ENCODE measurements at places on chromosomes 5 and 9. TPM values are rescaled to one million over a fixed set of nuclear protein-coding genes. Genes with fewer than 3 reads are reported as not detected.

GRCh38 chr5:24623031-24623430 lies 21.7 kb downstream of the CDH10 start:
- no peak for DNase-seq

DNA sequence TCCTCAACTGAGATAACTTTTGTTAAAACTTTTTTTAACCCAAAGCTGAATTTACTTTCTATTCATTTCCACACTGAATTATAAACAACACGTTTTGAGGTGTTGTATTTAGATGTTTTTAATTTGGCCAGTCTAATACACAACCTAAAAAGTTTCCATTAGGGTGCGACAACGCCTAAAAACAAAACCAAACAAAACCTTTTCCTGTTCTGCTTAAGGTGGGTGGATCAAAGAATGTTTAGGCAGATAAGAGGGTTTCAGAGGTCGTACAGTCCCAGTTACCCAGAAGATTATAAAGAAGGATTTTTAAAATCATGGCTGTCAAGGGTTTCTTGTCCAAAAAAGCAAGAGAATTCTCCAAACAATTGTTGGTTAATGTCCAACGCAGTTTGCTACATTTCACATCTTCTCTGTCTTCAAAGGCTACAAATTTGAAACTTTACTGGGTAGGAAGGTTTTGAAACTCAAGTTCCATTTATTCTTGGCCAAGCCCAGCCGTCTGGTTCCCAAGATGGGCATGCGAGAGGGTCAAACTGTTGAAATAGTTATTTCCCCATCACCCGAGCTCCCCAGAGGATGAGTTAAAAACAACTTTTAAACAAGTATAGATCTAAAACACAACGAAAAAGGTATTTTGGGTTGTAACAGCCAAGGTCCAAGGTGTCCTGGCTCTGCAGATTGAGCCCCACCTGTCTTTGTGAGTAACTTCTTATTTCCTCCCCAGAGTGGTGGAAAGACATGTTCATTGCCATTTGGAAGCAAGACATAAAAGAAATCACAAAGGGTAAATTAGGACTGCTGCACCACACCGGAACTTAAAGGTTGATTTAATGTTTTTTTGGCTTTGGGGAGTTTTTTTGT lies 122.8 kb upstream of the MAP3K1 start:
- DNase-seq: peak; percentile 16

- peak; percentile 41 for DNase-seq
Observed at GRCh38 chr5:154179846-154180710, 10.5 kb upstream of the GALNT10 start.

- DNase-seq: no peak
Observed at GRCh38 chr5:62260513-62260912, 45.5 kb upstream of the KIF2A start.

GRCh38 chr5:146254223-146254622 lies 50.8 kb downstream of the RBM27 start:
- no peak for DNase-seq

DNA sequence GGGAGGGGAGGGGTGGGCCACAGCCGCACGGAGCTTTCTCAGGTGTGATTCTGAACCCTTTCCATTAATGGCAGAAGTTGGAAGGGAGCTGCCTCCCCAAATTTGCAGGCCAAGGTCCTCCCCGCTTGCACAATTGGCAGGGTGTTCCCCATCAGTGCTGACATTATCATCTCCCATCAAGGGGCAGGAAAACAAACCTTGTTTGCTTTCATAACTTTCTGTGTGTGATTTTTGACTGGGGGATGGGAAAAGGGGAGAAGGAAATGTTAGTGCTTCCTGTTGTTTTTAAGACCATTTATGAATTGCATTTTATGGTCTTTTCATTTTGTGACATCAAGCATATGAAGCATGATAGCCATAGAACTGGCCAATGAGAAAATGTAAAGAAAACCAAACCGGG lies 242.2 kb downstream of the GOLPH3 start:
- DNase-seq: no peak

GRCh38 chr9:130214776-130215340 lies 42.7 kb downstream of the NCS1 start:
- no peak for DNase-seq

DNA sequence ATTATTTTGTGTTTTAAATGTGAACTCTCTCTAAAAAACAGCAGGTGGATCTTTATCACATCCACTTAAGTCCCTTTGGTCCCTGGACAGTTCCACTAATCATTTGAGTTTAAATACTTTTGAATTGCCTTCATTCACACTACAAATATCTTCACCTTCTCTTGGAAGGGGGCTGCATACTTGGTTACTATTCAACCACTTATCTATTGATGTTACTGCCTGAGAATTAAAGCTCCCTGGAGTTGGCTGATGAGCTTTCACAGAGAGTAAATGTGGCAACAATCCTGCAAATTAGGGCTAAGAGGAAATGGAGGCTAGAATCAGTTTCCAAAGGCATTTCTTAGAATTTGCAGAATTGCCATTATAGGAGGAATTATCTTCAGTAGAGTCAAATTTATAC lies 180.4 kb downstream of the ST8SIA4 start:
- no peak for DNase-seq

THG1L gene
- total RNA-seq: 31.0 TPM

DNA sequence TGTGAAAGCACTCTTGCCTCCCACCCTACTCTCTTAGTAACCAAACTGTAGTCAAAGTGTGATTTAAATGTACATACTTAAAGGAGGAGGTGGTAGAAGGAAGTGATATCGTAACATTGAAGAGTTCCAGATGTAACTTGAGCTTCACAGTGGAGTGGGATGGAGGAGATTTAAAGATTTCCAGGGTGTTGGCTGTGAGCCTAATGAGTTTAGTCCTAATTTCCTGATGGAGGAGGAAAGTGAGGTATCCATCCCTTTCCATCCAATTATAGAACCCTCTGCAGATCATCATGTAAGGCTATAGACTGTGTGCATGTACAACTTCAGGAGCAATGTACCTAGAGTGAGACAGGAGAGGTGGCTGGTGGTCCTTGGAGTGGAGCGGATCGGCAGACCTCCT lies 1163.9 kb upstream of the SEMA6A start:
- no peak for DNase-seq

FGF18 gene
- 0.18 TPM for total RNA-seq

TEX48 gene
- 0.46 TPM for total RNA-seq

- DNase-seq: no peak
Observed at GRCh38 chr9:12980085-12980851, 205.4 kb downstream of the LURAP1L start.

CLTA gene
- total RNA-seq: 185 TPM

DNA sequence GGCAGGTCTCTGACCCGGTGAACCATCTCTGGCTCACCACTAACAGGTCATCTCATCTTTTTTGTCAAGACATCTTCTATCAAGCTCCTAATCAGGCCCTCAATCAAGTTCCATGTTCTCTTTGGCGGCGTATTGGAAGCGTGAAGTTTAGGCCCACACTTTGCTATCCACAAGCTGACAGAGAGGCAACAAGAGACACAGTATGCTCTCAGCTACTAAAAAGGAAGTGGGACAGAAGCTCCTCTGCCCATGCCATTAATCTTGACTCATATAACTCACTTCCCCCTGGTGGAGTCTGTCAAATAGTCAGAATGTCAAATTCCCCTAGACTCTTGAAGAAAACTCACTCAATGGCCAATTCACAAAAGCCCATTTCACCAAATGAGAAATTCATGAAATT lies 77.6 kb upstream of the TMC1 start:
- DNase-seq: no peak

All from CD8-positive, alpha-beta memory T cell (primary cell).